Globus pallidus (tissue), 1 donor: ENCODE measurements at places on chromosomes 5 and 9.

DNA sequence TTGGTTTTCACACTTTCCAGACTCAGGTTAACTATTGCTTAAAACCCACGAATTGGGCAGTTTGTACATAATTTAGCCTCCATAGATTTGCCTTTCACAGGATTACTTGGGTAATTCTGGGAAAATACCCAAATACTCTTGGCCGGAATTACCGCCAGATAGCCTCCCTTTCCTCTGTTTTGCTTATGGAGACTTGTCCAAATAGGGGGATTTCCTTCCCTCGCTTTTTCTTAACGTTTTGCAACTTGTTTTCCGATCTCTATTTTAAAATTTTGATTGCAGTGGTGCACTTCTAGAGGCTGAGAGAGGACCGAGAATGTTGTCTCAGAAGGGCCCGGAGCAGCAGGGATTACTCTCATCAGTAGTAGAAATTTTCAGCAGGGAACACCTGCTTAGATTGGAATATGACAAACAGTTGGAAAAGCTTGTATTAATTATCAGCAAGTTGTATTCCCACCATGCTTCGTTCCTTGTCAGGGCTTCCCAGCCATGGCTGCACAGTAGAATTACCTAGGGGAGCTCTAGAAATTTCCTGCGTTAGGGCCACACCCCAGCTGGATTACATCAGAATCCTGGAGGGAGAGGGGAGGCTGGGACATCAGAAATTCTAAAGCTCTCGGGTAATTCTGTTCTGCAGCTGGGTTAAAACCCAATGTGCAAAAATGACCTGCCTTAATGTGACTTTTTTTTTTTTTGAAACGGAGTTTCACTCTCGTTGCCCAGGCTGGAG is 329.1 kb downstream of the SH3GL2 start:
- DNase-seq, result no peak

GRCh38 chr5:136103118-136103517 is 29.5 kb upstream of the SMAD5 start:
- DNase-seq, result no peak

- DNase-seq, result no peak
Measured at GRCh38 chr9:104855807-104856206, 72.1 kb downstream of the ABCA1 start.

DNA sequence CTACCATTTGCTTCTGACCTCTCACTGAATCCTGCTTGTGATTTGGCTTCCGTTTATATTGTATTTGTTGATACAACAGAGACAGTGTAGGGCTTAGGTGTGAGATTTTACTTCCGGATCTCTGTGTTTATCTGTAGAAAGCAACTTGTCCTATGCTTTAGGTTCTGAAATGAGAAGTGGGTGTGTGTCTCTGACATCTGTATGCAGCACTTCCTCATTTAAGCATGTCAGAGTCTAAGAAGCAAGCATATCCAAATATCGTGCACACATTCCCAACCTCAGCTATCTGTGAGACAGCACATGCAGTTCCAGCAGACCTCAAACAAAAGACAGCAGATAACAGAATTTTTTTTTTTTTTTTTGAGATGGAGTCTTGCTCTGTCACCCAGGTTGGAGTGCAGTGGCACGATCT is 16.3 kb downstream of the KLF9 start:
- no peak for DNase-seq

- DNase-seq, result no peak
Measured at GRCh38 chr9:107472581-107473340, 16.8 kb downstream of the KLF4 start.

- no peak for DNase-seq
Measured at GRCh38 chr9:72431036-72431435, 66.0 kb upstream of the ZFAND5 start.

DNA sequence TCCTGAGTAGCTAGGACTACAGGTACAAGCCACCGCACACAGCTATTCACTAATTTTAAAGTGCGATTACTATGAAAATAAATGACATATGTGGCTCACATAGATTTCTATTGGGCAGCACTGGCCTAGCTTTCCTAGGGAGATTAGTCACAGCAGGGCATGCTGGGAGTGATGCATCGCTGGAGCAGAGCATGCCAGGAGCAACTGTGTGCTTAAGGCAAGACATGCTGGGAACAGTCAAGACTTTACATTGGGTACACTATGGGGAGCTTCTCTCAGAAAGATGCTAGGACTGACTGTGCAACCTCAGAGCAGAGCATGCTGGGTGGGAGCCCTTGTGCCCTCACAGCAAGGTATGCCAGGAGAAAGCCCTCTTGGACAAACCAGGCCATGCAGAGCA is 9.3 kb downstream of the ST6GALNAC6 start:
- DNase-seq, result no peak
